H1 (cell line): ENCODE measurements at places on chromosomes 5 and 9.

DNA sequence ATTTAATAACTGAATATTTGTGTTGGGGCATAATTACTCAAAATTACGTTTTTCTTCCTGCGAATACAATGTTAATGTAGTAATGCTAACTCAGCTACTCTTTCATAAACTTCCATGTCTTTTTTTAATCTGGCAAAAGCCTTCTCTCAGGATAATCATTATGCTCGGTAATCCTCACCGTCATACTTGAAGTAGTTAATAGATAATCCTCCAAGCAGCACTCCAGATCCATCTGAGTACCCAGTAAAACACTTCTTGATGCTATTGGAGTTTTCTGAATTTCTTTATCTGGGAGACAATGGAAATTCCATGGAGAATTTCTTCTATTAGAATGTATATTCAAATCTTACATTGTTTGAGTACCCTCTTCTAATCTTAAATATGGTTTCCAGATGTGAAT lies 34.3 kb downstream of the PARP8 start:
- no peak for DNase-seq

DNA sequence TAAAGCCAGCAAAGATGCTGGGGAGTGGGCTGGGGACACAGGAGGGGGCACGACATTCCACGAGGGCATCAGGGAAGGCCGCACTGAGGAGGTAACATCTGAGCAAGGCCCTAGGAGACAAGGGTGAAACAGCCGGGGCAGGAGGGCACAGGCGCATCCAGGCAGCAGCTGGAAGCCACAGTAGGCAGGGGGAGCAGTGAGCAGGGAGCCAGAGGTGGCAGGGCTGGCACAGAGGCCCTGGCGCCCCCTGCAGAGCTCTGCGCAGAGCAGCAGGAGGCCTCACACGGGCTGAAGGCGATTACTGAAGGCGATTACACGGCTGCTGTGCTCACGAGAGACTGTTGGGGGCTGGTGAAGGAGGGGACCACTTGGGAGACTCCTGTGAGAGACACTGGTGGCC lies 15.4 kb downstream of the LMAN2 start:
- DNase-seq = no peak

DNA sequence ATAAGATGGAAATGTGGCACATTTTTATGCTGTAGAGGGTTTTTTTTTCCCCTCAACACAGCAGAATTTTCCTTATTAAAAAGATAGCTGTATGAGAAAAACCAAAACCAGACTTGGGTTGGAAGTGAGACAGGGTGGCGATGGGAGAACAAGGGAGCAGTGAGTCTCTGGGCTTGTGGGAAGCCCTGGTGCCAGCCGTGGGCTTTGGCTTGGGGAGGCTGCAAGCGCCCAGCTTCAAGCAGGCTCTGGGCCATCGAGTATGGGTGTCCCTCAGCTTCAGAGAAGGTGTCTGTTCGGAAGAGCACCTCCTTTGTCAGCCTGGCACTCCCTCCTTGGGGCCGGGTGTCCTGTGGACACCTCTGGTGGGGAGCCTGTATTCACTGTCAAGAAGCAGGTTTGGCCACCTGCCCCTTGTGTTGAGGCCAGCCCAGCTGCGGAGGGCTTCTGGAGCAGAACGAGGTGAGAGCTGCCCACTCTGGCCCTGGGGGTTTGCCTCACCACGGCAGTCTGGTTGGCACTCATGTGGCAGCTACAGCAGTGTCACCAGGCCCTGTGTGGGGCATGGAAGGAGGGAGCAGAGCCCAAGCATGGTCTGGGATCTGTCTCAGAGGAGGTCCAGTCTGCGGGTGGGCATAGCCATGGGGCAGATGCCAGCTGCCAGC lies 37.6 kb upstream of the ANGPTL2 start:
- DNase-seq = peak; percentile 43

DNA sequence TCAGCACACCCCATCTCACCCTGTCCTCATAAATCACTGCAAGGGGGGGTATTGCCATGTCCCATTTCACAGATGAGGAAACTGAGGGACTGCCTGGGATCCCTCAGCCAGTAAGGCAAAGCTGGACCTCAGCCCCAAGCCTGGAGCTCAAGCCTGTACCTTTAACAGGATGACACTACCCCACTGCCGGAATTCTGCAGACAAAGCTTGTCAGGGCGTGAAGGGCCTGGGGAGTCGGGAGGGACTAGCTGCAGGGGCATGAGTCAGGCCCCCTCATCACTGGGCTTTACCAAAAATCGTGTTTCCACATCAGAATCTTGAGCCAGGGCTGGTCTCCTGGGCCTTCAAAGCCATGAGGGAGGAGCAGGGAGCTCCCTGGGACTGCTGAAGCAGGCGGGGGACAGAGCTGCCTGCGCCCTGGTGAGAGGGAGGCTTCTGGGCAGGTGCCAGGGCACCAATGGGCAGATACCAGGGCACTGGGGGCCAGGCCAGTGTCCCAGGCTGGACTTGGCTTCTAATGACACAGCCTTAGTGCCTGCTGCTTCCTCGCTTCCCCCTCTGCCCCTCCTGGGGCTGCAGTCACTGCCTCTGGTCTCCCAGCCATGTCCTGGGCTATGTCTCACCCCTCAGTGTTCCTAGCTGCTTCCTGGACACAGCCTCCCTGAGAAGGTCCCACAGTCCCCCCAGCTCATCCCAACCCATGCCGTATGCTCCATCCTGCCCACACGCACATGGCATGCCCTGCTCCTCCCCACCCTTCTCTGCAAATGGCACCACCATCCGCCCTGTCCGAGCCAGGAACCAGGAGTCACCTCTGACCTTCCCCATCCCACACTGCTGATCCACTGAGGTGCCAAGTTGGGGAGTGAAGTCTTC lies 80.7 kb downstream of the LMX1B start:
- DNase-seq = no peak

DNA sequence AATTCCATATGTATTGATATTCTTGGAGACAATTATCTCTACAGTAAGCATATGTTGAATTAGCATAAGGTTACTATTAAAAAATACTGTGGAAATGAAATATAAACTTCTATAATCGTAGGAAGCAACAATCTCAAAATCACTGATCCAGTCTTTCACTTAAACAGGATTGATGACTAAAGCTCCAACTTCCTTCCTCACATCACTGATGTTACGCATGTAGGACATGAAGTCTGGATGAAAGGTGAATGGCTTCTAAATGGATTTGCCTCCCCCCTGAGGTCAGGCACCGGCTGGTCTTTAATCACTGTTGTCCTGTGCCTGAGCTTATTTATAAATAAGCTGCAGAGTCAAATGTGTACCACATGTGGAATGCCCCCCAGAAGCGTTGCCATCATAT lies 157.1 kb upstream of the NFIB start:
- no peak for DNase-seq

DNA sequence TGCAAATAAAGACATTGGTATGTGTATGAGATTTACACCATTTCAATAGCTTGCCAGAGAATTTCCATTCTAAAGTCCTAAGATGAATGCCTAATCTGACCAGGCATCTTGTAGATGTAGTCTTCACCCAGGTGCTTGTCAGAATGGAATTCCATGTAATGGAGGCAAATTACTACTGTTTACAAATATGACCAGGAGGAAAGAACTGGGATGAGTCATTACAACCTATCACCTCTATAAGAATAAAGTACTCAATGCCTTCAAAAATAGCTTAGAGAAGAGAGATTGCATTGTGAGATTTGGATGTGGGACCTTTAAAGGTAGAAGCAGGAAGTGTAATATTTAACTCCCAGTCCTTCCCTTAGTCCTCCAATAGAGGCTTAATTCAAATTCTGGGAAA lies 507.0 kb upstream of the PTGER4 start:
- no peak for DNase-seq

DNA sequence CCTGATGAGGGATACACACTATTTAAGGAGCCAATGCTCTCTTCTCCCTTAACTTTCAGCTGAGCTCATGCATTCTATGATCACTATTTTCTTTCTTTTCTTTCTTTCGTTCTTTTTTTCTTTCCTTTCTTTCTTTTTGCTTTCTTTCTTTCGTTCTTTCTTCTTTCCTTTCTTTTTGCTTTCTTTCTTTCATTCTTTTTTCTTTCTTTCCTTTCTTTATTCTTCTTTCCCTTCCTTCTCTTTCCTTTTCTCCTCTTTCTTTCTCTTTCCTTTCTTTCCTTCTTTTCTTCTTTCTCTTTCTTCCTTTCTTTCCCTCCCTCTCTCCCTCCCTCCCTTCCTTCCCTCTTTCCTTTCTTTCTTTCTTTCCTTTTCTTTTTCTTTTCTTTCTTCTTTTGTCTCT lies 761.2 kb downstream of the SEMA5A start:
- no peak for DNase-seq

GRCh38 chr5:52491818-52492217 lies 295.9 kb upstream of the ITGA1 start:
- no peak for DNase-seq

DNA sequence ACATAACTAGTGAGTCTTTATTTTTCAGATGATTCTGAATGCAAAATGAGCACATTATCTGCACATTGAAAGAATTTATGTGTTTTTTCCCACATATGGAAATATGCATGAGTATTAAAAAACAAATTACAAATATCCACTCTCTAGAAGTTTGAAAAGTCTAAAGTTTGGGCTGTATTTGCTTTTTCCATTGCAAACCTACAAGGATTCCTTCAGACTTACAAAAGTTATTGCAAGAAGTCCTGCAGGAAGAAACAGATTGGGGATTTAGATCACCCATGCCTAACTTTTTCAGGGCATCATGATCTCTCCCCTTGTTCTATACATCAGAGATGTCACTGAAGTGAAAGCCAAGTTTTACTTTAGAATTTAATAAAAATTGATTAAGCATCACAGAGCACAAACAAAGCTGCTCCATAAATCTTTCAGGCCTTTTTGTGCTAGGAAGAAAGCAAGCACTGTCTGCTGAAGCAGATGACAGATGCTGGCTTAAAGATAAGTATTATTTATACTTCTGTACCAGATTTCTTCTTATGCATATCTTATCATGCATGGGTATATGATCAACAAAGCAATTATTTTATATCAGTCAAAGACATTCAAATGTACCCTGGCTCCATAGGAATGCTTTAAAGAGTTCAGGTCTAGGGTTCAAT lies 71.7 kb downstream of the NFIB start:
- no peak for DNase-seq

- DNase-seq = no peak
Measured at GRCh38 chr9:133584559-133585476, 24.4 kb downstream of the FAM163B start.

- DNase-seq = no peak
Measured at GRCh38 chr5:127944125-127944524, 139.4 kb upstream of the SLC12A2 start.

- DNase-seq = no peak
Measured at GRCh38 chr5:180169248-180170105, 39.5 kb downstream of the RASGEF1C start.

GRCh38 chr5:169668732-169669131 lies 31.7 kb downstream of the DOCK2 start:
- DNase-seq = no peak

DNA sequence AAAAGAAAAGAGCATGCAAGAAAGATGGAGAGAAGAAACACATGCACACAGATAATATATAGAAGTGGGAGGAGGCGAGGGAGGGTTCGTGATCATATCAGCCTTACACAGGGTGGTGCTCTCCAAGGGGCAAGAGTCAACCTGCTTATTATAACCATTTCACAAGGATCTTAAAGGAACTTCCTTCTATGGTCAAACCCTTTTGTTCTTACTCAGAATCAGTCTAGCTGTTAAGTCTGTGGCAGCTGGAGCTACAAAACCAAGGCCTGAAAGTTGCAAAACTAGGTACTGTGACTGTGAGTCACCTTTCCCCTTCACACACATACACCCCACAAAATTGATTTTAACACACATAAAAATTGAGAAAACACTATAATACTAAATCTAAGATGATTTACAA lies 18.5 kb upstream of the ERMP1 start:
- no peak for DNase-seq

GRCh38 chr5:42952578-42952974 lies 87.5 kb downstream of the ANXA2R start:
- DNase-seq = no peak

- DNase-seq = no peak
Measured at GRCh38 chr5:189486-189885, 1.8 kb upstream of the LRRC14B start.

- DNase-seq = no peak
Measured at GRCh38 chr5:123819386-123819785, 307.4 kb downstream of the CSNK1G3 start.
